ENCODE measurements at places on chromosomes 7 and 10.

- no peak for DNase-seq
- peaks cover 42% of the 10 kb centered on the region for H3K4me1 ChIP-seq
- H3K27ac ChIP-seq, result peak overlapping the region; percentile 90
- H3K36me3 ChIP-seq, result peaks cover 80% of the 10 kb centered on the region
- H3K4me3 ChIP-seq, result no peak overlapping the region
These were observed 52.0 kb downstream of the P4HA1 start for GRCh38 chr10:73044378-73045285.

DNA sequence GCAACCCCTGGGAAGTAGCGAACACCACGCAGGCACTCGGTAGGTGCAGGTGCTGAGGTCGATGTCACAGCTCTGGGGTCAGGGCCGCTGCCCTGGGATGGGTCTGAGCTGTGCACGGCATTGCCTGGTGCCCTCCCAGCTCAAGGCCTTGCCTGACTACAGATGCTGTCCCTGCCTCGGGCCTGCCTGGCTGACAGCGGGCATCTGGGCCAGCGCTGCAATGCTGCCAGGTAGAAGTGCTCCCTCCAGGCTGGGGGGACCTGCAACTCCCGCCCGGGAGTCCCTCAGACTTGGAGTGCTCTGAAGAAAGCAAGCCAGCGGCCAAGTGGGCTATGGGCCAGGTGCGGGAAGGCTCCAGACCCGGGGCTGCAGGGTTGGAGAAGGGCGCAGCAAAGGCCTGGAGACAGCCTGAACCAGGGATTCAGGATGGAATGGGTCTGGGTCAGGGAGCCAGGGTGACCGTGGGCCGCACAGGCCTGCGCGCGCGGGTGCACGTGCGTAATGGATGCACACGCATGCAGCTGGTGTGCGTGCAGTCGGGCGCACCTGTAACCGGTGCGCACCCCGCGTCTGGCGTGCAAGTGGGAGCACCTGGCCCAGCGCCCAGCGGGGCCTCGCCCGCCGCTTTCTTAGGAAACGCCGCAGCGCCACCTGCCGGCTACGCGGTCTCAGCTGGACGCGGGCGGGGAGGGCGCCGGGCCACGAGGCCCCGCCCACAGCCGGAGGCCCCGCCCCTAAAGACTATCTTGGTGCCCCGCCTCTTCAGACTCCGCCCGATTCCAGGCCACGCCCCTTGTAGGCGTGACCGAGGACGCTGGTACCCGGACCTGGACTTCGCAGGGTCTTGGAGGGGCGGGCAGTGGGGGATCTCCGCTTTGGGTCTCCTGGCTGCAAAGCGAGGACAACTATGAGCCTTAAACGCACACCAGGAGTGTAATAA is 46.7 kb downstream of the MICALL2 start:
- no peak for DNase-seq
- peaks cover 19% of the 10 kb centered on the region for H3K27me3 ChIP-seq
- no peaks in the 10 kb centered on the region for H3K4me1 ChIP-seq
- H3K36me3 ChIP-seq, result no peaks in the 10 kb centered on the region
- no peak overlapping the region for H3K27ac ChIP-seq

DNA sequence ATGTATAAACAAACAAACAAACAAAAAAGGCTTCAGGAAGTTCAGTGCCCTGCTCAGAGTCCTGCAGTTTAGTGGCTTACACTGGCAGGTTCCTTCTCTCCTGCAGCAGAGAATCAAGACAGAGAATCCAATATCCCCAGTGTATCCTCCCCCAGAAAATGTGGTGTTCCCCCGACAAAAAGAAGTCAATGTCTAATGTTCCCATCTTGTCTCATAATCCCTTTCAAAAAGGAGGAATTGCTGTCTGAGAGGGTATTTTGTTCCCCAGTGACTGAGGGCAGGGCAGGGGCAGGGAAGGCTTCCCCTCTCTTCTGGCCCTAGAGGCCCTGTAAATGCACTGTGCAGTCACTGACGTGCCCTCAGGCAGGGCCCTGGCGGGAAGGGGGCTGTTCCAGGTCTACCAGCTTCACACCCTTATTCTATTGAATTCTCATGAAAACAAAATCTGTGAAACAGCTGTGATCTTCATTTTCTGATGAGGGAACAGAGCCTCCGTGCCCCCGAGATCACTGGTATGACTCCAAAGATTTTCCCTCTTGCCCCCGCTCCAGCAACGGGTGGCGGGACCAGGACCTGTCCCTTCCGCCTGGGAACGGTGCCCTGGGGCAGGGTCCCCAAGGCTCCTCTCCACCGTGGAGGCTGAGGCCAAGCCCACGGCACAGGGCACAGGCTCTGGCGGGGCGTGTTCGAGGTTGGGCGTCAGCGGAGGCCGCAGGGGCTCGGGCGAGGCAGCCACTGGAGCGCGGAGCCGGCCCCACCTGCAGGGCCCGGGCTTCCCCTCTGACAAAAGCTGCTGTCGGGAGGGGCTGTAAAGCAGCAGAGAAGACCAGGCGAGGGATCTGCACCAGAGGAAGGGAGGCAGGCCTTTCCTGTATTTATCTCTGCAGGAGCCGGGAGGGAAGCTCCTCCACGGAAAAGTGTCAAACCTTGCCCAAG is 13.4 kb upstream of the WDFY4 start:
- no peak overlapping the region for H3K4me3 ChIP-seq
- DNase-seq, result no peak
- H3K27ac ChIP-seq, result no peak overlapping the region
- peaks cover 4% of the 10 kb centered on the region for H3K27me3 ChIP-seq
- H3K36me3 ChIP-seq, result no peaks in the 10 kb centered on the region

DNA sequence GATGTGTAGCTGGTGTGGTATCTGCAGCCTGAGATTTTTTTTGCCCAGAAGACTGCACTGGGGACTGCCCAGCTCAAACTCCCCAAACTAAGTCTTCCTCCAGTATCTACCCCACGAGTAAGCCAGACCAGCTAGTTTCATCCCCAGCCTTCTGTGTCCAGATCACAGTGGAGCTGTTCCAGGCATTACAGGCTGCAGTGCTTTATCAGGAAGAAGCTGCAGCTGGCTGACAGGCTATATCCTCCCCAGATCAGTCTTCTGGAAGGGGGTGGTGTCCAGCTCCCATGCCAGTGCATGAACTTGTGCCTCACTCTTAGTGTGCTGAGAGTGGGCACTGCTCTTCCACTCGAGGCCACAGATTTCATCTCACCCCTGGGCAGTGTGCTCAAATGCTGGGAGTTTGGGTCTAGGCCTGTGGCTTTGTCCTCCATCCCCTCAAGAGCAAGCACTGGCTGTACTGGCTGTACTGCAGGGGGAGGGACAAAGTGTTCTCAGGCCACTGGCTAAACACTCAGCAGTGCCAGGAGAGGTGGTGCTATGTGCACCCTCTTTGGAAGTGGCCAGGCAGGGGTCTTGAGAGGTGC is 679.1 kb upstream of the COBL start:
- no peak for DNase-seq
- no peaks in the 10 kb centered on the region for H3K27me3 ChIP-seq
- H3K4me1 ChIP-seq, result no peaks in the 10 kb centered on the region
- H3K4me3 ChIP-seq, result no peak overlapping the region
- no peaks in the 10 kb centered on the region for H3K36me3 ChIP-seq

DNA sequence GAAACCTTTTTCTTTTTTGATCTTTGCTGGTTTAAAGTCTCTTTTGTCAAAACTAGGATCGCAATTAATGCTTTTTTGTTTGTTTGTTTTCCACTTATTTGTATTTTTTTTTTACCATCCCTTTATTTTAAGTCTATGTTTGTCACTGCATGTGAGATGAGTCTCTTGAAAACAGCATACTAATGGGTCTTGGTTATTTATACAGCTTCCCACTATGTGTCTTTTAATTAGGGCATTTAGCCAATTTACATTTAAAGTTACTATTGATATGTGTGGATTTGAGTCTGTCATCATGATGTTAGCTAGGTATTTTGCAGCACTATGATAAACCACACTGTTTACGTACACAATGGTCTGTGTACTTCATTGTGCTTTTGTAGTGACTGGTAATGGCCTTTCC is 34.7 kb upstream of the PPP1R3A start:
- H3K27ac ChIP-seq, result no peak overlapping the region
- DNase-seq, result no peak
- H3K4me1 ChIP-seq, result no peaks in the 10 kb centered on the region
- no peak overlapping the region for H3K4me3 ChIP-seq

- H3K27me3 ChIP-seq, result no peaks in the 10 kb centered on the region
- DNase-seq, result no peak
- no peak overlapping the region for H3K4me3 ChIP-seq
- no peaks in the 10 kb centered on the region for H3K4me1 ChIP-seq
- no peaks in the 10 kb centered on the region for H3K36me3 ChIP-seq
These were observed 111.0 kb downstream of the GRID1 start for GRCh38 chr10:86255405-86256251.

- no peak for DNase-seq
- H3K4me1 ChIP-seq, result peaks cover 10% of the 10 kb centered on the region
These were observed 109.6 kb downstream of the BICC1 start for GRCh38 chr10:58622246-58622645.

- no peaks in the 10 kb centered on the region for H3K36me3 ChIP-seq
- no peaks in the 10 kb centered on the region for H3K27me3 ChIP-seq
- peak overlapping the region; percentile 15 for H3K27ac ChIP-seq
These were observed 57.1 kb upstream of the NPTX2 start for GRCh38 chr7:98559958-98560357.

DNA sequence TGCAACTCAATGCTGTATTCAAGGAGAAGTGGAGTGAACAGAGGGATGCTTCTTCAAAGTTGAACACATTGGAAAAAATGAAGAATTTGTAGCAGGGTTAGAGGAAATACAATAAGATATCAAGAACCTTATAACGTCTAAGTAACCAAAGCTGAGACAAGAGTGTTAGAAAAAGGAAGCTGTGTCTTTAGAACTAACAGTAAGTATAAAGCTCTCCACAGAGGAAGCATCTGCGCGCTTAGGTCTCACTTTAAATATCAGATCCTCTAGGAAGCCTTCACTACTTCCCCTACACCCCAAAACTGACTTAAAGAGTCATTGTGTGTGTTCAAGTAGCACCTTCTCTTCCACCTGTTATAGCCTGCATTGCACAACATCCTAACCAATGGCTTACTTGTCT is 43.0 kb downstream of the CH25H start:
- H3K36me3 ChIP-seq, result no peaks in the 10 kb centered on the region
- no peak overlapping the region for H3K27ac ChIP-seq
- H3K27me3 ChIP-seq, result no peaks in the 10 kb centered on the region
- no peak for DNase-seq
- H3K4me3 ChIP-seq, result no peak overlapping the region

- no peak overlapping the region for H3K4me3 ChIP-seq
- H3K27ac ChIP-seq, result no peak overlapping the region
- H3K27me3 ChIP-seq, result no peaks in the 10 kb centered on the region
- peaks cover 8% of the 10 kb centered on the region for H3K36me3 ChIP-seq
- DNase-seq, result no peak
- H3K4me1 ChIP-seq, result no peaks in the 10 kb centered on the region
These were observed 47.5 kb downstream of the NDUFB2 start for GRCh38 chr7:140744005-140744404.

DNA sequence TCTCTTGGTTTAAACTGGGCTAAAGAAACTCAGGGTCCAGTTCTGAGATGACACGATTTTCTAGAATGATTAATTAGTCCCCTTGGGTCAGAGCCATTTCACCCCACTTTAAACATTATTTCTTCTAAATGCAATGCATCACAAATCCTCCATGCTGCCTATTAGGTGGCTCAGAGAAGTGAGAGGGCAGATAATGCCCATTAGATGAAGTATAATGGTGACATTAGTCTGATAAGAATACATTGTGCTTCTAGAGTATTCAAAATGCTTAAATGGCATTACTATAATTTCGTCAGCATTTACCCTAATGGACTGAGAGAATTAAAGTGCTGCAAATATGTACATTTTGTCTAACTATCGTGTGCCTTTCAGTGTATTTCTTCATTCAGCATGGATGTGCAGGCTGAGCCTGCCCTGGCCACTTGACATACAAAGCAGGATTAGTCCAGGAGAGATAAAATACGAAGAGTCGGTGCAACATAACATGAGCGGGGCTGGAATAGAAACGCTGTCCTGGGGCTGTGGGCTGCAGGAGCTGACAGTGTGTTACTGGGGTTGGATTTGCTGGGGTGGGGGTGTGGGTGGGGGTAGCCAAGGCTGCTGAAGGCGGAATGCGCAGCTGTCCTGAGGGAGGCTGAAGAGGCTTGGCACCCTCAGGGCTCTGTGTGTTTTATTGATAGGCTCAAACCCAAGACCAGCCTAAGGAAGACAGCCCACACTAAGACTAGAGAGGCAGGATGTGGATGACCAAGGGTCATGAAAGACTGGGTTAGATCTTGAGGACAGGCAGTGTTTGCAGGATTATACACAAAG is 52.8 kb upstream of the KLF6 start:
- no peak overlapping the region for H3K4me3 ChIP-seq
- DNase-seq, result no peak
- no peaks in the 10 kb centered on the region for H3K4me1 ChIP-seq

DNA sequence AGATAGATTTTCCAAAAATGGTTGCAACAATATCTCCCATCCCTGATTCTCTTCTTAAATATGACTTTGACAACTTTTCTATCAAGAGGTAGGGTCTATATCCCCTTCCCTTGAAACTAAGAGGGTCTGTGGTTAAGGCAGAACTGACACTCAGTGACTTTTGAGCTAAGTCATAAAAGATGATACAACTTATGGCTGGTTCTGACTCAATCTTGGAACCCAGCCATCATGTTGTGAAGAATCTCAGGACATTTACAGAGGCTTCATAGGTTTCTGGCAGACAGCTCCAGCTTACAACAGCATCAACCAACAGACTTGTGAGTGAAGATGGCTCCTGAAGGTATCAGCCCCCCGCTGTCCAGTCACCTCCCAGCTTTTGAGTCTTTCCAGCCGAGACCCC is 203.5 kb downstream of the RNLS start:
- no peaks in the 10 kb centered on the region for H3K4me1 ChIP-seq
- no peaks in the 10 kb centered on the region for H3K27me3 ChIP-seq
- no peak for DNase-seq

DNA sequence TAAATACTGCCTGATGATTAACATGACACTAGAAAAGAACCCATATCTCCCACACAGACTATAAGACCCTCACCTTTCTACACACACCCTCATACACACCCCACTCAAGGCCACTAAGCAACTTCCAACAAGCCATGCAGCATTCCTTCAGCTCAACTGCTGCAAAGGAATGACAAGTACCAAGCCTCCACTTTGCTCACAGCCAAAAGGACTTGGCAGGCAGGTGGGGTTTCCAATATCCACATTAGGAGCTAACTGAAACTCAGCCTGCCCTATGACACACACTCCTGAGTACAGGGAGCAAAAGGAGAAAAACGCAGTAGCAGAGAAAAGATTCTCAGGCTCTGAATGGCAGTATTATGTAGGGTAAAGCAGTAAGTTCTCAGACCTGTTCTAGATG is 13.4 kb downstream of the USP54 start:
- H3K27ac ChIP-seq, result no peak overlapping the region
- H3K4me1 ChIP-seq, result peaks cover 13% of the 10 kb centered on the region

DNA sequence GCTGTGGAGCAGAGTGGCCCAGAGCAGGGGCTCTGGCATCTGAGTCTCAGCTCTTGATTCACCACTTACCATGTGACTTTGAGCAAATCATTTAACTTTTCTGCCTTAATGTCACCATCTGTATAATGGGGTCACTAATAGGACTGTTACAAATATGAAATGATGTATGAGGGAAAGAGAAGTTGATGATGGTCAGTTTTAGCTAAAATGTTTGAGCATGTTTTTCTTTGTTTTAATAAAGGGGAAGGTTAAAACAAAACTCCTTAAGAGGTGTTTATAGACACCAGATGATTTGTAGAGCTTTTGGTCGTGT is 81.0 kb downstream of the CCNY start:
- H3K4me1 ChIP-seq, result peaks cover 43% of the 10 kb centered on the region
- DNase-seq, result no peak
- H3K36me3 ChIP-seq, result no peaks in the 10 kb centered on the region
- H3K27me3 ChIP-seq, result no peaks in the 10 kb centered on the region
- peak overlapping the region; percentile 3 for H3K27ac ChIP-seq

- H3K27ac ChIP-seq, result no peak overlapping the region
- H3K4me3 ChIP-seq, result no peak overlapping the region
These were observed 12.7 kb downstream of the MMP21 start for GRCh38 chr10:125762692-125763648.

Data from RWPE2 (cell line).